ENCODE measurements at places on chromosomes 13 and 19.

DNA sequence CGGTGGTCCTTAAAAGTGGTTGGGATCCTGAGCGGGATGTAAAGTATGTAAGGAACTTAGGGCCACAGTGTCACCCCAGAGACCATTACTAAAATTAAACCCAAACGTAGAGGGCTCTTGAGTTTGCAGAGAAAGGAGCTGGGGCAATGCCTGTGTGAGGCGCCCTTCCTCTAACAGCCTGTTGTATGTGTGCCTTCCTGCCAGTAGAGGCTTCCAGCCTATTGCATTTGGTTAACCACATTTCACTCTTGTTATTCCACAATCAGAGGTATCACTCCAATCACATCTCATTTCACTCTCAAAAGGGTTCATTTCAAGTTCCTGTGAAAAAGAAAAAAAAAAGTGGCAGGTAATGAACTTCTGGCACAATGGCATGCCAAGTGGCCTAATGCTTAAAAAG is 29.4 kb downstream of the DIAPH3 start:
- DNase-seq = no peak

DNA sequence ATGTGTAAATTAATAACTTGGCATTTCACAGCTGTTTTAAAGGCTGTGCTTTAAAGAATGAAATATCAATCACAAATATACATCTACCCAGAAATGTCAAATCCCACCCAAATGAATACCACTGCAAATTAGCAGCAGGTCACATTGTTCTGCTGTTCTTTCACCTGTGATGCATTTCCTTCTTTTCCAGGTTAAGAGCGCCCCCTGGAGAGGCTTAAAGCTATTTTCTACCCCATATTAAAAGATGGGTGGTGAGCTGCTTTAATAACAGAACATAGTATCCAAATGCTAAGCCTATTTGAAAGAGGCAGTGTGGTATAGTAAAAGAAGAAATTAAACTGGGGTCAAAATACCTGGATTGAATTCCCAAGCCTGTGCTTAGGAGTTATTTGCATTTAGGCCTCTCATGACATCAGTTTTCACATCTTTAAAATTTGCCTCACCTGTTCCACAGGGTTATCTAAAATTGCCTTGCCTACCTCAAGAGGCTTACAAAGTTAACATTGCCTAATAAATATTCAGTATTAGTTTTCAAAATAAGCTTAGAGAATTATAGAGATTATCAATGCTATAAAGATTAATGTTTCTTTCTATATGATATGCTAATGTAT is 396.9 kb upstream of the SLITRK5 start:
- DNase-seq = no peak

GRCh38 chr19:54383330-54383729 is 18.6 kb upstream of the LAIR1 start:
- DNase-seq = no peak

DNA sequence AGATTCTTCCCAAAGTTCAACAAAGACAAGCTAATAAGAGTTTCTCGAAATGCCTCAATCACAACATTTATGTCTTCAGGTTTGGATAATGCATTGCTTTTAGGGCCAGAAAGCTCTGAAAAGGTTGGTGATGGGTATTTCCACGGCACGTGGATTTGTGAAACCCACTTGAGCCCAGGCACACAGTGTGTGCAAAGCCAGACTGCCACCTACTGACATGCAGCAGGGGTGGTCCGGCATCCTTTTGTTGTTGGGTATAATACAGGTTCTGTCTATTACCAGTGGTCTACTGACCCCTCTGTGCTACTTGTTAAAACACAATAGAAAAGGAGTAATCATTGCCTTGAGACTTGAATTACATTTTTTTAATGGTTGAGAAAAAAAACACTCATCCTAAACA is 225.6 kb downstream of the RAP2A start:
- DNase-seq = no peak

- DNase-seq = no peak
Observed at GRCh38 chr19:40717880-40718773, 1.2 kb downstream of the ITPKC start.

DNA sequence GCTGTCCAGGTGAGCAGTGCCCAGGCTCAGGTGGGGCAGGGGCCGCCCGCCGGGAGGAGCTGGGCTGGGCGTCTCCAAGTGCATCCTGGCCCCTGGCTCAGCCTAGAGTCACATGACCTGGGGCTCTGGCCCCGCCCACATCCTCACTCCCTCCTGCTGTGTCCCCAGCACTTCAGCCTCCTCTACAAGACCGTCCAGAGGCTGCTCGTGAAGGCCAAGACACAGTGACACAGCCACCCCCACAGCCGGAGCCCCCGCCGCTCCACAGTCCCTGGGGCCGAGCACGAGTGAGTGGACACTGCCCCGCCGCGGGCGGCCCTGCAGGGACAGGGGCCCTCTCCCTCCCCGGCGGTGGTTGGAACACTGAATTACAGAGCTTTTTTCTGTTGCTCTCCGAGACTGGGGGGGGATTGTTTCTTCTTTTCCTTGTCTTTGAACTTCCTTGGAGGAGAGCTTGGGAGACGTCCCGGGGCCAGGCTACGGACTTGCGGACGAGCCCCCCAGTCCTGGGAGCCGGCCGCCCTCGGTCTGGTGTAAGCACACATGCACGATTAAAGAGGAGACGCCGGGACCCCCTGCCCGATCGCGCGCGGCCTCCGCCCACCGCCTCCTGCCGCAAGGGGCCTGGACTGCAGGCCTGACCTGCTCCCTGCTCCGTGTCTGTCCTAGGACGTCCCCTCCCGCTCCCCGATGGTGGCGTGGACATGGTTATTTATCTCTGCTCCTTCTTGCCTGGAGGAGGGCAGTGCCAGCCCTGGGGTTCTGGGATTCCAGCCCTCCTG is 16.8 kb upstream of the CELF5 start:
- DNase-seq = no peak

DNA sequence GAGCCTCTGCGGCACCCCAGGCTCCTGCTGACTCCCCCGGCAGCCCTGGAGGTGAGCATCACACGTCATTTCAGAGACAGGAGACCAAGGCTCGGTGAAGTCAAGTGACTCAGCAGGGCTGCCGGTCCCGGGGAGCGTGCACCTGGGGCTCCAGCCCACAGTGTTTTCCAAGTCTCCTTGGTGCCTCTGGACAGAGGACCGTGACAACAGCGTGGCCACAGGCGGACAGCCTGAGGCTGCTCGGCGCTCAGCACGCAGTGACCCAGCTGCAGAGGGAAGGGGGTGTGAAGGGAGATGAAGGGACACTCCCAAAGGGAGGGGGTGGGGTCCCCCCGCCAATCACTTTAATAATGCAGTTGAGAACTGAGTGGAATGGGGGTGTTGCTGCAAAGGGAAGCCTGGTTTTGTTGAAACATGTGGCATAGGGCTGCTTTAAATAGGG is 17.5 kb upstream of the ASPDH start:
- no peak for DNase-seq

DNA sequence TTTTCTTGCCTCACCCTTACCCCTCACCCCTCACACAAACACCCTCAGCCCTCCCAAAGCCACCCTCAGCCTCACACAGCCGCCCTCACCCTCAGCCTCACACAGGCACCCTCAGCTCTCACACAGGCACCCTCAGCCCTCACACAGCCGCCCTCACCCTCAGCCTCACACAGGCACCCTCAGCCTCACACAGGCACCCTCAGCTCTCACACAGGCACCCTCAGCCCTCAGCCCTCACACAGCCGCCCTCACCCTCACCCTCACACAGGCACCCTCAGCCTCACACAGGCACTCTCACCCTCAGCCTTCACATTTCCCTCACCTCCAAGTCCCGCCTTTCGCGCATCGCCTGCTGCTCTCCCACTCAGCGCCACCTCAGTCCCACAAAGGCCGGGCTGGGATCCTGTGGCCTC is 287 bp upstream of the ZSCAN22 start:
- DNase-seq = no peak

DNA sequence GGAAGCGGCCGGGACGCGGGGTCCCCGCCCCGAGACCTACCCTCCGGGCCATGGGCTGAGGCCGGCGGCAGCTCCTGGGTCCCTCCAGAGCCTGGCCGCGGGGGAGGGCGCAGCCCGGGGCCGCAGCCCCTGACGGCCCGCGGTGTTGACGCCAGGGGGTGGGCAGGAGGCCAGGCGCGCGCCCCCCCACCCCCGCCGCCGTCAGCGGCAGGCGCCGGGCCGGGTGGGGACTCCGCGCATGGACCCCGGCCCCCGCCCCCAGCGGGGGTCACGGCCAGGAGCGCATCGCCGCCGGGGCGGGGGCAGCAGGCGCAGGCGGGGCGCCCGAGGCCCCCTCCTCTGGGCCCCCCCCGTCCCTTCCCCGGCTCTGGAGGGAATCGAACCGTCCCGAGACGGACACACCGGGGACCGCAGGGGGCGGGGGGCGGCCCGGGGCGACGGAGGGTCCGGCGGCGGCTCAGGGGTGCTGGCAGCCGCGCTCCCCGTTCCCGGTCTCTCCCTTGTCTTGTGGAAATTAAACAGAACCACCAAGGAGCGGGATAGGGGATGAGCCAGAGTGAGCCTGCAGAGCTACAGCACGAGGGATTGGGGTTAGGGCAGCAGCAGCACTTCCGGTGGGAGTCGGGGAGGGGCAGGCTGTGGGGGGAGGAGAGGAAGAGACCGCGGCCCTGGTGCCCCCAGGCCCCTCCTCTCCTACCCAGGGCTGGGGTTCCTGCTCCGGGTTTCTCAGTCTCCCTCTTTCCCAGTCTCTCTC is at the start of gene MEIS3:
TSS of gene MEIS3 (minus strand) at position 498 of the 754 bp plus-strand sequence. CDS start at position 52, 446 bp downstream.
- DNase-seq = no peak

DNA sequence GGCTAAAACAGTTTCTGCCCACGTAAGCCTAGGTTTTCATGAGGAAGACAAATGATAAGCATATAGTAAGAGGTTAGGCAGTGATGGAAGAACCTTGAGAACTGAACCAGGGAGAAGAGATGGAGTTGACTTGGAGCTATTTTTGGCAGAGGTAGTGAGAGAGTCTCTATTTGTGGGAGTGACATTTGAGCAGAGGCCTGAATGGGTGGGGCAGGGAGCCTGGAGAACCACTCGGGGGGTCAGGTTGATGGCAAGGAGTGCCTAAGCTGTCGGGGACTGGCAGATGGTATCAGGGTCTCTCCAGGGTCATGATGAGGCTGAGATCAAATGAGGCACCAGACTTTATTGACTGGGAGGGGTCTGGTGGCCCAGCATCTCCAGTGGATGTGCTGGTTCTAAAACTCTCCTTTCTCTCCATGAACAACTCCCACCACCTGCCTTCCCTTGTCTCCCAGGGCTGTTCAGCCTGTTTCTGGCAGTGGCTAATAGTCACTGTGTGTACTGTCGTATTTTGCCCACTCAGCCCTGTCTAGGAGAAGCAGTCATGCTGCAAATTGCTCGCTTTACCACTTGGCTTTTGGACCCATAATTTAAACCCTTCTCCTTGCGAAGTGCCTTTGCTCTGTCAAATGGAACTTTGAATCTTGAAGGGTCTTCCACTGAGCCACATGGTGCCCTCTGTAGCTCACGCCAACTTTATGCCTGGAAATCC is 3.6 kb downstream of the MAU2 start:
- DNase-seq = no peak

- no peak for DNase-seq
Observed at GRCh38 chr13:37412241-37412921, 186.2 kb downstream of the POSTN start.

DNA sequence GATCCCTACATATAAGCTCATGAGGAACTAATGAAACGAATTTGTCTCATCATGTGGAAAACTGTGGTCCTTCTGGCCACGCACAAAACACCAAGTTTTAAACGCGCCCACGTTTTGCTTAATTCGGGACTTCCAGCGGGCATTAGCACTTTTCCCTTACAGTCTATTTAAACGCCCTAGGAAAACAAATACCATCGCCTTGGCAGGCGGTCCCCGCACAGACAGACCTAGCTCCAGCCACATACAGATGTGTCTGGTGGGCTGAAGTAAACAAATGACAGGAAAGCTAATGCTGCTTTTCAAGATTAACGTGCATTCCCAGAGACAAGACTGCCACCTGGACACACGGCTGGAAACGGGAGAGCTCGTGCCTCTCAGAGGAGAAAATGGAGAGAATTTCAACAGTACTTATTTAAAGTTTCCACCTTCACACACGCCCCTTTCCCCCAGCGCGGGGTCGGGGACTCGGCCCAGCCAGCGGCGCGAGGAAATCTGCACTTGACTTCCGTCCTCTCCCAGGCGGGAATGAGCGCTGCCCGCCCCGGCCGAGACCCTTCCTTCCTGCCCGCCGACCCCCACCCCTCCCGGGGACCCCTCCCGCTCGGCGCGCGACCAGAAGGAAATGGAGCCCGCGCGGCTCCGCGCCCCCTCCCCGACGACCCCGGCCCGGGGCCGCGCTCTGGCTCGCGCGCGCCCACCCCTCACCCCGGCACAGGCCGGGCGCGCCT is 931 bp downstream of the USP12 start:
- no peak for DNase-seq

GRCh38 chr13:80164462-80164861 is 176.5 kb downstream of the SPRY2 start:
- no peak for DNase-seq

DNA sequence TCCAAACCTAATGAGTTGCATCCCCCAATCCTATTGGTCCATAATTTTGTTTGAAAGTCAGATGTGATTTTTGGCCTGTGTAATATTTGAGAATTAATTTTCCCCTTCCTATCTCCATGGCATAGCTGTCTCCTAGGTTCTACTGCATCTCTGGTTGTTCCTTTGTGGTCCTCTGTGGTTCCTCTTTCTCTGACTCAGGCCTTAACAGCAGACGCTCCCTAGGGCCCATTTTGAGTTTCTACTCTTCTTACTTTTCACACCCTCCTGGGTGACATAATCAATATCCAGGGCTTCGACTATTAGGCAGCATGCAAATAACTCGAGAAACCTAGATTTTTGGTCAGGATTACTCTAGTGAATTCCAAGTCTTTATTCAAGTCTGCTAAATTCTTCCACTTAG is 160.7 kb downstream of the RFC3 start:
- no peak for DNase-seq

DNA sequence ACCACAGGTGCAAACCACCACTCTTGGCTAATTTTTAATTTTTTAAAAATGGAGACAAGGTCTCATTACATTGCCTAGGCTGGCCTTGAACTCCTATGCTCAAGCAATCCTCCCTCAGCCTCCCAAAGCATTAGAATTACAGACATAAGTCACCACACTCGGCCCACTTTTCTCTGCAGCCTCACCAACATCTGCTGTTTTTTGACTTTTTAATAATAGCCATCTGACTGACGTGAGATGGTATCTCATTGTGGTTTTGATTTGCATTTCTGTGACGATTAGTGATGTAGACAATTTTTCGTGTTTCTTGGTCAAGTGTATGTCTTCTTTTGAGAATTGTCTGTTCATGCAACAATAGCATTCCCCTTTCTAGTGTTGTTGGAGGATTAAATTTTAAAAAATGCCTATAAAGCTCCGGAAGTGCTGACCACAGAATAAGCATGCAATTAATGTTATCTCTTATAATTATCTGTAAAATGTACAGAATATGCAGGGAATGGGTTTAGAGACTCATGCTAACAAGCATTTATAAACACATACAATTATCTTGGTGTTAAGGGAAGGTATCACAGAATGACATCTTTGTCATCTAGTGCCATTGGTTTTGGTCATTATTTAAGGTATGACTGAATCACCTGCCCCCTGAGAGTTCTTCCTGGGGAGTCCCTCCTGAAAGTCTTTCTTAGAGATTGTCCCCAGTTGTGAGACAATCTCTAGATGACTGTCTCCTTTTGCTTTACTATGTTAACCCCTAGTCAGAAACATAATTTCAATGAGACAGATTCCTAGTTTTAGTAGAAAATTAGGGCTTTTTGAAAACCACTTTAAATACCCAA is 118.5 kb upstream of the SERTM1 start:
- no peak for DNase-seq

Measured in thoracic aorta (tissue), 2 donors.